ENCODE measurements at places on chromosomes 2 and 18.

DNA sequence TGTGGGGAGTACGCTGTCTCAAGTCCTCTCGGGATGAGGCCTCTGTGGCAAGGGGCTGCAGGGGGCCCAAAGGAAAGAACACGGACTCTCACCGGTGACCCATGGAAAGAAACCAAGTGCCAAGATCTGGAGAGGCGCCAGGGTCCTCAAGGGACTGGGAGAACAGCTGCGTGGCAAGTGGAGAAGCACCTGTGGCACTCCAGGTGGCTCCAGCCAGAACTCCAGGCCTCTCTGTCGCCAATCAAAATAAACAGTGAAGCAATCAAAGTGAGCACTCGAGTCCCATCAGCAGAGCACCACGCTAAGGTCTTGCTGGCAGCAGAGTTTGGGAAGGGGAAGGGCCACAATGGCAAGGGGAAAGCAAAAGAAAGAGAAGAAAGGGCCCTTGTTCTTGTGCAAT, 54.7 kb downstream of the BCL2 start:
- DNase-seq, result peak; percentile 97

DNA sequence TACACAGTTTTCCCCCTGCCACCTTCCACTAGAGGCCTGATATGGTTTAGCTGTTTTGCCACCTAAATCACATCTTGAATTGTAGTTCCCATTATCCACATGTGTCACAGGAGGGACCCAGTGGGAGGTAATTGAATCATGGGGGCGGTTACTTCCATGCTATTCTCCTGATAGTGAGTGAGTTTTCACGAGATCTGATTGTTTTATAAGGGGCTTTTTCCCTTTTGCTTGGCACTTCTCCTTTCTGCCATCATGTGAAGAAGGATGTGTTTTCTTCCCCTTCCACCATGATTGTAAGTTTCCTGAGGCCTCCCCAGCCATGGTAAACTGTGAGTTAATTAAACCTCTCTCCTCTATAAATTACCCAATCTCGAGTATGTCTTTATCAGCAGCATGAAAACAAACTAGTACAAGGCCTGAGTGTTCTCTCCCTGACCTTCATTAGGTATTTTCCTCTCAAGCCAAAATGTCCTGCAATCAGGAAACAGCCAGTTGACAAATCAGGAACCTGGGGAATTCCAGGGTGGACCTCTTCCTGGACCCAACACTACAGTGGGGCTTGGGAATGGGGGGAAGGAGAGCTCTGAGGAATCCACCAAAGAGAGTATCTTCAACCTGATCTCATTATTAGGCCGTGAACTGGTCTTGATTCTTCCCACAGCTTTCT, 129.9 kb downstream of the TXNL1 start:
- no peak for DNase-seq

GRCh38 chr2:119864318-119864717, 104.6 kb downstream of the PTPN4 start:
- no peak for DNase-seq

- no peak for DNase-seq
Observed at GRCh38 chr18:35624146-35624545, 42.6 kb downstream of the GALNT1 start.

DNA sequence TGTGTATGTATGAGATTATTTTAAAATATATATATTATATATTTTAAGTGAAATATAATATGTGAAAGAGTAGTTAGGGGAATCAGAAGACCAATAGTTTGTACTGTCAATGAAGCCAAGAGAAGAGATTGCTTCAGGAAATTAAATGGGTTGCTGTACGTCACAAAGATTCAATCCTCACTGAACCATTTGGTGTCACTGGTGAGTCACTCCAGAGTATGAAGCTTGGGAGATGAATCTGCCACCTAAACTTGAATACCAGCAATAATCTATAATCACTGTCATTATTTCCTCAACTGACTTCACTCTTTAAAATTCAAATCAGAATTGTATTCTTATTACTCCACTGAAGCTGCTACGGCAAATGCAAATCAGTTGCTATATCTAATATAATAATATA, 41.9 kb upstream of the SCN9A start:
- no peak for DNase-seq

DNA sequence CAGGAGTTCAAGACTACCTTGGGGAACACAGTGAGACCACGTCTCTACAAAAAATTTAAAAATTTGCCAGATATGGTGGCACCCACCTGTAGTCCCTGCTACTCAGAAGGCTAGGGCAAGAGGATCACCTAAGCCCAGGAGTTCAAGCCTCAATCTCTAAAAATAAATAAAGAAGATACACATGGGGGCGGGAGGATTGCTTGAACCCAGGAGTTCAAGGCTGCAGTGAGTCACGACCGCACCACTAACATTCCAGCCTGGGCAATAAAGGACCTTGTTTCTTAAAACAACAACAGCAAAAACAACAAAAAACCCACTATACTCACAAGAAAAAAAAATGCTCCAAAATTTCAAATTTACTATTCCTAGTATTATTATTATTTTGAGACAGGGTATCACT, 10.0 kb upstream of the ICA1L start:
- DNase-seq, result no peak

DNA sequence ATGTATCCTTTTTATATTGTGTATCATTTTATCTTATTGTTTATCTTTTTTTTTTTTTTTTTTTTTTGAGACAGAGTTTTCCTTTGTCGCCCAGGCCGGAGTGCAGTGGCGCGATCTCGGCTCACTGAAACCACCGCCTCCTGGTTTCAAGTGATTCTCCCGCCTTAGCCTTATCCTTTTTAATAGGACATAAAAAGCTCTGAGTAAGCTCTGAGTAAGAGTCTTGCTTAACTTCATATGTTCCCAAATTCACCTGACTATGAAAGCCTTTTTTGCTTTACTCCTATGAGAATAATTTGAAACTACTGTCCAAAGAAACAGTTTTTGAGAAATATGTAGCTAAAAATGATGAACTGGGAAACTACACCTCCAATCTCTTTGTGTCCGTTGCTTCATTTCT, 525.5 kb downstream of the IRS1 start:
- DNase-seq, result no peak

GRCh38 chr18:45844938-45845337, 19.5 kb downstream of the SIGLEC15 start:
- DNase-seq, result no peak

DNA sequence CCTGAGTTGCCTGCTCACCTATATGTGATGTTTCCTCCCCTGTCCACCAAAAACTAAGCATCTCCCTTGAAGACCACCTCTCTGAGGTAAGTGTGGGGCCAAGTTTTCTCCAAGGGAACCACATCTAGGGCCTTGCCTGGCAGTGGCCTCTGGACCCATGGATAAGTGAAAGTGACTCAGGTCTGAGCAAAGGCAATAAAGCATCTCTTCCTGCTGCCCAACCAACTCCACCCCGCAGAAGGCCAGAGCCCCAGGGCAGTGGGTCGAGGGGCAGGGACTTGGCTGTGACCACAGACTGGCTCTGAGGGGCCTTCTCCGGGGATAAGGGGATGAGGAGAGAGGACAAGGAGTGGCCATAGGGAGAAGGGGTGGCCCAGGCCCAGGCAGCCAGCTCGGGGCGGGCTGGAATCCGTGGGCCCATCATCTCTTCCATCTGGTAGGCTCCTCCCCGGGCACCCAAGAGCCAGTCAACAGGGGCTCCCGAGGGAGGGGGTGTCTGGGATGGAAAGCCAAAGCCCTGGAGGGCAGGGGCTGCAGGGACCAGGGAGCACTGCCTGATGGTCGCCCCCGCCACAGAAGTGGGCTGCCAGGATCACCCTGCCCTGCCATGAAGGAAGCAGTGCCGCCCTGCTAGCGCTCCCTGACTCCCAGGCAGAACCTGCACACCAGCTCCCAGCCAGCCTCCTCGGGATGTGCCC, 33.4 kb downstream of the EMX1 start:
- DNase-seq, result no peak

DNA sequence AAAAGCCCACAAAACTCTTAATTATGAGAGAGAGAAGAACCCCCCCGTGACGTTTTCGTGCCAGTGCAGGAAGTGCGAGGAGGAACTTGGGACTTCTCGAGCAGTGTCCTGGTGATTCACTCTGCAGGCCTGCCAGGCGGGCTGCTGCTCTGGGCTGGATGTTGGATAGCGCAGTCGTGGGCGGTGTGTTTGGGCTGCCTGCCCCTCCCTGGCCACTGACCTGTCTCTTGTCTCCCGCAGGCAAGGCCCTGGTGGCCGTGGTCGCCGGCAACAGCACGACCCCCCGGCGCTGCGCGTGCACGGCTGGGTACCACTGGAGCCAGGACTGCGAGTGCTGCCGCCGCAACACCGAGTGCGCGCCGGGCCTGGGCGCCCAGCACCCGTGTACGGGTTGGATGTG, 29.0 kb downstream of the TNFRSF11A start:
- DNase-seq, result no peak

DNA sequence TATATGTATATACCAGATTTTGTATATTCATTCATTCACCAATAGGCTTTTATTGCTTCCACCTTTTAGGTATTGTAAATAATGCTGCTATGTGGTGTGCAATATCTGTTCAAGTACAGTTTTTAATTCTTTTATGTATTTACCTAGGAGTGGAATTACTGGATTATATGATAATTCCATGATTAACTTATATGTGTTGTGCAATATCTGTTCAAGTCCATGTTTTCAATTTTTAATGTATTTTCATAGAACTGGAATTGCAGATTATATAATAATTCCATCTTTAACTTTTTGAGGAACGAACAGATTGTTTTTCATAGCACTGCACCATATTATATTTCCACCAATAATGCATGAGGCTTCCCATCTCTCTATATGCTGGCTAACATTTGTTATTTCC, 50.6 kb upstream of the L3MBTL4 start:
- no peak for DNase-seq

- no peak for DNase-seq
Observed at GRCh38 chr2:138182937-138183312, 218.7 kb downstream of the HNMT start.

GRCh38 chr2:204923957-204924356, 378.7 kb downstream of the PARD3B start:
- DNase-seq, result no peak

DNA sequence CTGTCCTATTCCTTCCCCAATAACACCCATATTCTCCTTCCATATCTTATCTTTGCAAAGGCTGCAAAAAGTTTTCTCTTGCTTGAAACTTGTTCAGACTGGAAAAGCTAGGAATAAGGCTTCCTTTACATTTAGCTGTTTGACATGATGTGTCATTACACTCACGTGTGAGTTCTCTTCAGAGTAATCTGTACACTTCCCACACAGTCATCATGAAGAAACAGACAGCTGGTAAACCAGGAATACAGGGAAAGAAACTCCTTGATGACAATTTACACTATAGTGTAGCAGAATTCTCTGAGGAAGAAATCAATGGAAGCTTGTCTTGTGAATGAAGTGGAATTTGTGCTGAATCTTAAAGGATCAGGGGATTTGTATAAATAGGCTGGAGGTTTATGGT, 628.6 kb upstream of the CDH2 start:
- DNase-seq, result no peak

DNA sequence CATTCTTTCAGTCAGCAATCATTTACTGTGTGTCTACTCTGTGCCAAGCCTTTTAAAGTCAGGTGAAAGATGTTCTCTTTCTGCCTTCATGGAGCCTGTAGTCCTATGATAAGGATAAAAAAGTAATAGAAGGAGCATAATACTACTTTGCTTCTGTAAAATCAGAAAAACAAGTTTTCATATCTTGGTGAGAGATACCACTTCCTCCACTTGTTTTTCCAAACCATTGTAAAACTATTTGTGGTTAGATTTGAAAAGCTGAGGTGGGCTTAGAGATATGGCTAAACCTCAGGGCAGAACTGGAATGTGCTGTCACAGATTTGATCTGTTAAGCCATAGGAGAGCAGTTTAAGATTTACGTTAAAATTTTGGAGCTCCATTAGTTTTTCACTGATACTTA, 104.7 kb upstream of the FAM117B start:
- DNase-seq, result no peak

DNA sequence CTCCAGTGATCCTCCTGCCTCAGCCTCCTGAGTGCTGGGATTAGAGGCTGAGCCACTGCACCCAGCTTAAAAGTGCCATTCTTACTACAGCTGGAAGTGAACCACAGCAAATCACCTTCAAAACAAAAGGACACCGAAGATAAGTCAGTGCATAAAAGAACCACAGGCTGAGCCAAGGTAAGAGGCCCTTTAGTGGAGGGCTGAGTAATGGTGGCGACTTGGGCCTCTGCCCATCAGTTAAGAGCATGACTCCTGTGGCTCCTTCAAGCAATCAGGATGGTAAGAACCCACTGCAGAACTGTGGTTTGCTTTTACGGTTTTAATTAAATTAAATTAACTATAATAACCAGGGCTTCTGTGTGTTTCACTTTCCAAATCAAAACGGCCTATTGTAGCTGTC, 75.1 kb downstream of the CTAGE1 start:
- DNase-seq, result no peak

GRCh38 chr18:69845593-69846506, 101.8 kb downstream of the CD226 start:
- DNase-seq, result peak; percentile 20

- DNase-seq, result no peak
Observed at GRCh38 chr2:219645631-219646527, 18.4 kb downstream of the SLC4A3 start.
